ENCODE measurements at places on chromosomes 1 and 21. TPM values are rescaled to one million over a fixed set of nuclear protein-coding genes. Genes with fewer than 3 reads are reported as not detected.

H3-3A gene
- 262 TPM for total RNA-seq

KIAA0040 gene
- total RNA-seq, result 94.0 TPM

TRIM63 gene
- not detected for total RNA-seq

TTC39A gene
- total RNA-seq, result 0.40 TPM

BNIPL gene
- 0.88 TPM for total RNA-seq

DNA sequence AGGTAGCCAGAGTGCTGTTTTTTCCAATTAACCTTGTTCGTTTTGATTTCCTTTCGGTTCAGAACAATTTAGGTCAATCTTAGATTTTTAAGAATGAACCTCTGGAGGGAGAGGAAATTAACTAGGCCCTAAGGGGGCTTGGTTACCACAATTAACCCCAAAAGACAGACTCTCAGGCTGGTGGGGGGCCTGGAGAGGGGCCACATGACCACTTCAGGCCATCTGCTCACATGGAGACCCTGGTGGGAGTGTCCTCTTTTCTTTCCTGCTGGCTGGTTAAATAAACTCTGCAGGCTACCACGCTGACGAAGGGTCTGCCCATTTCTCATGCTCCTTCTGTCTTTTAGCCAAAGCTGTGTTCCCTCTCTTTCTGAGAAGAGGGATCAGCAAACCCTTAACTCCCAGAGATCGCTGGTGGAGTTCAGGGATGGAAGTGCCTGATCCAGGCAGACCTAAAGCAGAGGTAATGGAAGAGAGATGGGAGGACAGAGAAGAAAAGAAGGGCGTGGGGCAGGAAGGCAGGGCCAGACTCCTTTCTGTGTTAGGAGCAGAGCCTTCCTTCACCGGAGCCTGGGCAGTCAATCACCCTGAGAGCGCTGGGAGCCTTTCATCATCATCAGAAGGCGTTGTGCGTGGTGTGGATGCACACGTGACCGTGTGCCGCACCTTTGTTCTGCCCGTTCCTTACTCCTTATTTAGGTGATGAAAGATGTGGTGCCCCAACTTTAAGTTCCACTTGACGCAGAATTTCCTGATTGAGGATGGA, 58.5 kb downstream of the KIF26B start:
- no peak for DNase-seq

DNA sequence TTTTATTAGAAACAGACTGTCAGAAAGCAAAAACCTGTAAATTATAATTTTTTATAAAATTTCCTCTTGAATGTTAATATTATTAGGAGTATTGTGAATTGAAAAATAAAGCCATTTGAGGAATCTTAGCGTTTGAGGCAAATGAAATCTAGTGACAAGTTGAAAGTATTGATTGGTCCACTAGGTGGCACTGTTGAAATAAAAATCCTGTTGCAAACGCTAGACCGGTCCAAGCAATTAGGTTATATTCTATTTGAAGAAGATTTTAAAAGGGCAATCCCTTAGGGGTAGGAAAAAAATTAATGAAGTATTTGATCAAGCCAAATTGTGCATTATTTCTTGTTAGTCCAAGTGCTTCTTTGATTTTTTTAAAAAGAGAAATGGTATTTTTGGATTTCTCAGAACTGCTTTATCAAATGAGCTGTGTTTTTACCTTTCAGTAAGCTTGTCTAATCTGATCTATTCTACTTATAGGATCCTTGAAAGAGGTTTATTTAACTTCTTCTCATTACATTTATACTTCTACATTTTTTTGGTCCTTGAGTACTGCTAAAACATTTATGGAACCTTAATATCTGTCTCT, 57.7 kb downstream of the ATG4C start:
- peak; percentile 35 for DNase-seq

DNA sequence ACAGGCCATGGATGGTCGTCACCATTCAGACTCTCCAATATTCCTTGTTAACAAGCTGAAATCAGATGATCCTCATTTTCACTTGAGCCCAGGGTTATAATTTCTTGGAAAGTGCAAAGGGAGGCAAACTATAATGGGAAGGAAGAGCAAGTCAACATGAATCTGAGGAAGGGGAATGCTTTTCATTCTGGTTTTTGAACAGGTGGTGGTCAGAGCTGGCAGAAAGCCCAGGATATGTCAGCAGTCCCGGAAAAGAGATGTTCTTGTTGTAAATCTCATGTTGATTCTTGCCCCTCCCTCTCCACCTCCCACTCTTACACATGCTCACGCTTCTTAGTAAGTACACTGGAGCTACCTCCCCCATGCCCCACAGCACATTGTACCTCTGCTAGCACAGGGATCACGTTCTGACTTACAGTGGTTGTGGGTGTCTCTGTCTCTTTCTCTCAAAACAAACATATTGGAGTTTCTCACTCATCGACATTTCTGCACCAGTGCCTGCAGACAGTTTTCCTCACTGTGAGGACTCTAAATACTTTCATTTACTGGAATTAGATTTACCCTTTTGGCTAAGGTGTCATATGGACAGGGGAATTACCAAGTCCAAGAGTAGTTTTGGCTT, 77.6 kb downstream of the XCL2 start:
- DNase-seq, result peak; percentile 71

- DNase-seq, result peak; percentile 20
Observed at GRCh38 chr1:46770541-46770940, 28.3 kb upstream of the CYP4B1 start.

DNA sequence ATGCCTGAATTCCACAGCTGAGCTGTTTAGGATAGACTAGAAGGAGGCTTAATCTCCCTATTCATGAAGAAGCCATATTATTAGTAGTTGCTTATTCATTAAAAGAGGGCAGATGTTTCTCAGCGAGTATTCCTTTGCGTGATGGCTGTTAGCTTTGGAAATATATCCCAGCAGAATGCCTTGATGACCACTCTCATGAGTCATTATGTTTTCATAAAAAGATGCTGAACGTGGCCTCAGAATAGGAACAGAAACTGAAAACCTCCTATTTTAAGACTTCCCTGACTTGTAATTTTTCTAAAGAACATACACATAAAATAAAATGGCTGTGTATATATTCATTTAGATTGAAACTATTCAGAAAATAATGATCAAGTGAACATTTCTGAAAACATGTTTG, 9.6 kb upstream of the PLA2G4A start:
- DNase-seq, result no peak

DNA sequence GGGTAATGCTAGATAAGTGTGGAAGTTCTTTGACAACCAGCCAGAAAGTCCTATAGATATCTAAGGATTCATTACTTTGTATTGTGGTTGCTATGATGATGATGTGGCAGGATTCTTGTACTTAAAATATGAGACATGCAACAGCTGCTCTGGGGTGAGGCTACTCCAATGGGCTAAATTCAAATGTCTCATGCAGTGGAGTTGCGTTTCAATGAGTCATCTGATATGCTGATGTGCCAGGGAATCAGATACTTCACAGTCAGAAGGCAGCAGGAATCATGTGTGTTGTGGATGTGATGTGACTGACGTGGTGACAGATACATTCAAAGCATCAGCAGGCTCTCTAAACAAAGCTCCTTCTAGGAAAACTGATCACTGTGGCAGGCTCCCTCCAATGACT, 66.5 kb downstream of the TSEN15 start:
- peak; percentile 98 for DNase-seq

DNA sequence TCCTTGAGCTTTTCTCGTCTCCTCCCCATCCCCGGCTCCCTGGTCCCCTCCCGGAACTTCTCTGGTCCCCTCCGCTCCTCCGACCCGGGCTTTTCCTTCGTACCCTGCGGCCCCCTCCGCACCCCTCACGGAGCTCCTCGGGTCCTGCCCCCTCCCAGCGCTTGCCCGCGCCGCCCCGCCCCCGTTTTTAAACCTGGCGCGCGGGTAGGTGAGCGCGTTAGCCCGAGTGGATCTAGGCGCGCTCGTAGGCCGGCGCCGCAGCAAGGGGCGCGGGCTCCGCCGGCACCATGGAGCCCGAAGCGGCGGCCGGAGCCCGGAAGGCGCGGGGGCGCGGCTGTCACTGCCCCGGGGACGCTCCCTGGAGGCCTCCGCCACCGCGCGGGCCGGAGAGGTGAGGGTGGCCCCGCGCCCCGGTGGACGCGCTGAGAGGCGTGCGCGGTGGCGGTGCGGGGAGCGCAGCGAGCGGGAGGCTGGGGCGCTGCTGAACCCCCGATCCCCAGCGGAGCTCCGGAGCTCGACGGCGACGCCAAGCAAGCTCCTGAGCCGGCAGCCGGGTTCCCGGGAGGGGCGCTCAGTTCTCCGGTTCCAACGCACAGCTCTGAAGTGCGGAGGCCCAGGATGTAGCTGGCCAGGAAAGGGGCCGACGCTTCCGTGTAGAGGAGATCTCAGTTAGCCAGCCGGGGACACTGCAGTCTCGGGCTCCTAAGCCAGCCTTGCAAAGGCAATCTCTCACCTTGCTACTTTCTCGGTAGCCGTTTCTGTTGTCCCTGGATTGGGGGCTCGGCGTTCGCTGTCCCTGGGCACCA, at the start of gene RIPPLY3:
RIPPLY3 (plus strand) TSS at position 217 of the 806 bp plus-strand sequence; CDS start at position 288, 71 bp downstream.
- peak; percentile 38 for DNase-seq

DNA sequence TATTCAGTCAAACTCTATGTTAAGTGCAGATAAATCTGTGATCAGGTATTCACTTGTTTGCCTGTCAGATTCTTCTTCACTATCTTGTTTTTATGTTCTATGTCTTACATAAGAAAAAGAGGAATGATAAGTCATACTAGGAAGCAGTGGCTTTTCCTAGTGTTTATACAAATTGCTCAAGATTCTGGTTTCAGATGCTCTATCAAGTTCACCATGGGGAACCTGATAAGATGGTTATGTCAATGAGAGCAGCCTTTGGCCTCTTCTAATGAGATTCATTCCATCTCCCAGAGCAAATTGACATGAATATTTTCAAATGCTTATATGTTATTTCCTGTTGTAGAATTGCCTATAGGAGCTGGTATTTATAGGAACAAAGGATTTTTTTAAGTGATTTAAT, 218.8 kb upstream of the TMPRSS15 start:
- no peak for DNase-seq
